ENCODE measurements at places on chromosomes 3 and 15.

GRCh38 chr15:39491886-39492490 is 88.9 kb upstream of the THBS1 start:
- DNase-seq: no peak

- DNase-seq: no peak
These were observed 346.6 kb upstream of the RBMS3 start for GRCh38 chr3:28934126-28934813.

DNA sequence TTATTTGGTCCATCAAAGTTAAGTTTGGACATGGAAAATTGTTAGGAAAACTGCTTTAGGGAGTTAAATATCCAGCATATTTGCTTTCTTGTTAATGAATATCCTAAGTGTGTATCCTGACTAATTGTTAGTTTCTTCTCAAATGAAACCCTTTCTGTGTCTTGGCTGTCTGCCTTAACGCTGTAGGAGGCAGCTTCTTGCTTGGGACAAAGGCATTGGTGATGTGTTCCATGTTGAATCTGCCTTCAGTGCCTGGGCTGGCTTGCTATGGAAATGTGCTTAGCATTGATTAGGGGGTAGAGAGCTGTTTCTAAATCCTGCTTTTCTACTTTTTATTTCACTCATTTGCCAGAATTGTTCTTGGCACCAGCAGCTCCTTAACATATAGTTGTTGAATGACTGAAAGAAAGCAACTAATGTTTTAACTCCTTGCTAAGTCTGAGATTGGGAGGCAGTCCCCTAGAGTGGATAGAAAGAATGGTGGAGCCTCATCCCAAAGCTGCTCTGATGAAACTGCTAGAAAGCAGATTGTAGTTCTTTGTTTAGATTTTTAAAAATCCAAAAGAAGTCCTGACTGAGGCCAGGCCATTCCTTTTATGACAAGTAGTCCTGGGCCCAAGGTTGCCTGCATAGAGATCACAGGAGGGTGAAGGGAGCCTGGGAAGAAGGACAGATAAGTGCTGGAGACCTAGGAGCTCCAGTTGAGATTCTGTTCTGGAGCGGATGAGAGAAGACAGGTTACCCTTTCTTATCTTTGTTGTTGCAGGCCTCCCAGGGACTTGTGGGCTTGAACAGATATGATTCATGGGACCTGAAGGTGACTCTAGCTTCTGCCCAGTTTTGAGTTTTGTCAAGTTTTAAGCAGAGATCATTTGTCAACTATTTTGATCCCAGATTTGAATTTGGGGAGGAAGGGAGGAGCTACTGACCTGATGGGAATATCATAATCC is 39.3 kb downstream of the OXNAD1 start:
- DNase-seq: no peak

- no peak for DNase-seq
These were observed 98.5 kb downstream of the FRMD5 start for GRCh38 chr15:44096596-44096995.

DNA sequence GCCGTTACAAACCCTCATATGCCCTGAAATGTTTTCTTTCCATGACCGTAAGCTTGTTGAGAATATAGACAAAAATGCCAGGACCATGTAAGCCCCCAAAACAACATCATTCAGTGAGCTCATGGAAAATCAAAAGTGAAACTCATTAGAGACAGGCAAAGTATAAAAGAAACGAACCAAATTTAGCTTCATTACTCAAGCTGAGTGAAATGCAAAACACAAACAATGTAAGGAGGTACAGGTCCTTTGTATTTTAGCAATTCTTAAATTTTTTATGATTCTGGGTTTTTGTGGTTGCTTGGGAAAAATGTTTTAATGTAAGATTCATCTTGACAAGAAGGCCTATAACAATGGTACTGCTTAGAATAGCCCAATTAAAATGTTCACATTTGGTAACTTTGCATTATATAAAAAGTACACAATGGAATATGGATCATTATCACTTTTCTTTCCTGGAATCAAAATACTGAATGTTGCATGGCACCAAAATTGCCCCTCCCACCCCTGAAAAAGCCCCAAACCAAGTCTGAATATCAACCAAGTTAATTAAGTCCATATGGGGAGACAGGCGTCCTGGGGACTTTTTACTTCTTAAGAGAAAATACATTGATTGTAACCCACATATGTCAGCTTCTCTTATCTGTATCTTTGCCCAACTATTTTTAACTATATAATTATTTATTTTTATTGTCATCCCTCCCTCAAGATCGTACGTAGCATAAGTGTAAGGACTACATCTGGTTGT is 247.7 kb upstream of the CDIN1 start:
- DNase-seq: no peak

DNA sequence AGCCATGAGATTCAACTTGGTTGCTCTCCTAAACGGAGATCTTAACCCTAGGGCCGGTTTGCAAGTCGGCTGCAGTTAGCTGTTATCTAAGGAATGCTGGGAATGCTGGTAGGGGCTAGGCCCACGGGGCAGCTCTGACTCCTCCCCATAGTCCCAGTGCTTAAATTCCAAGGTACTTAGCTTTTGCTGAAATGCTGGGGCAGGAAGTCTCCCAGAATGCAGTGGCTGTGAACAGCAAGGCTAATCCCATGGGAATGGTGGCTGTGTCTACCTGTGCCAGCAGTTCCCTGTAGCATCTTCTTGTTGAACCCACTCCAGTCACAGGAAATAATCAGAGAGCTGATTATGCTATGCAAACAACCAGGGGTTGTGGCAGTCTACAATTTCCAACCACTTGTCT is 102.5 kb upstream of the TJP1 start:
- no peak for DNase-seq

GRCh38 chr3:147945968-147946519 is 536.9 kb downstream of the ZIC1 start:
- no peak for DNase-seq

- DNase-seq: no peak
These were observed 21.9 kb downstream of the CDV3 start for GRCh38 chr3:133595341-133595740.

- DNase-seq: no peak
These were observed 96.6 kb upstream of the AGTR1 start for GRCh38 chr3:148600902-148601765.

DNA sequence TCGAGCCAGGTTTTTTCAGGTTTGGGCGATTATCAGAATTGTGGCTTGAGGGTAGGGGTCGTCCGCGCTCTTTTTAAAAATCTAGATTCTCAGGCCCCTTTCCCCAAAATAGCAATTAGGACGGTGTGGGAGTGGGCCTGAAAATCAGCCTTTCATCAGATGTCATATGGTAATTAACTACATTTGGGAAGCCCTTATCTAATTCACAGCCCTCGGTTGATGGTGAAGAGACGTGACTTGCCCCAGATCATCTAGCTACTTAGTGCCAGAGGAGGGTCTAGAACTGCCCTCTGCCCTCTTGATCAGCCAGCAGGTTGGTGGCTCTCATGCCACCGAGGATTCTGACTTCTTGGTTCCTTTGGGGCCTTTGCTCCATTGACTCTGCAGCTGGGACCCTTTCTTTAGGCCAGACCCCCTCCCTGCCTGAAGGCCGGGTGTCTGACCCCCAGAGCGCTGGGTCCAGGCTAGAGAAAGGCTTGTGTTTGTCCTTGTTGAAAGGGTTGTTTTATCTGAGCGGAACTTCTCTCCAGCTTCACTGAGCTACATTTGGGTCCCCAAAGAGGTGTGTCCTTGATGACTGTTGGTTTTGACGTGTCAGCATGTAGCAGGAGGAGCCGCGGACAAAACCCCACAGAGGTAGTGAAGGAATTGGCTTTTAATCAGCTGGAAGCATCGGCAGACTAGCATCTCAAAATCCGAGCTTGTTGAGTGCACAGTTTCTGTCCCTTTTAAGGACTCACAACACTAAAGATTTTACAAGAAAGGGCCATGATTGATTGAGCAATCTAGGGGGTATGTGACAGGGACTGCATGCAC is 857 bp downstream of the AEN start:
- no peak for DNase-seq

GRCh38 chr15:64013179-64014062 is 32.9 kb downstream of the DAPK2 start:
- DNase-seq: no peak
